ENCODE measurements at places on chromosomes 5 and 9. TPM values are rescaled to one million over a fixed set of nuclear protein-coding genes. Genes with fewer than 3 reads are reported as not detected.

ADGRD2 gene
- not detected for total RNA-seq

BTNL3 gene
- not detected for total RNA-seq

BARHL1 gene
- total RNA-seq = not detected

PCDHB14 gene
- 10.1 TPM for total RNA-seq

ZNF300 gene
- total RNA-seq = 21.3 TPM

TIMD4 gene
- total RNA-seq = 1.7 TPM

PAEP gene
- not detected for total RNA-seq

NR2F1-AS1 gene
- 61.4 TPM for total RNA-seq

SHISAL2B gene
- total RNA-seq = not detected

ANKRD18A gene
- 0.95 TPM for total RNA-seq

MAPKAP1 gene
- 61.4 TPM for total RNA-seq

STC2 gene
- total RNA-seq = 3.4 TPM

NIPAL4 gene
- total RNA-seq = 5.0 TPM

NR5A1 gene
- total RNA-seq = not detected

GNA14 gene
- 17.6 TPM for total RNA-seq

AK3 gene
- total RNA-seq = 69.6 TPM

IL4 gene
- total RNA-seq = not detected

TRIM23 gene
- 43.7 TPM for total RNA-seq

PTGES gene
- 18.0 TPM for total RNA-seq

ZNF782 gene
- total RNA-seq = 29.7 TPM

EFNA5 gene
- total RNA-seq = 18.9 TPM

TOPORS gene
- total RNA-seq = 39.0 TPM

GARIN3 gene
- total RNA-seq = not detected

MFAP3 gene
- total RNA-seq = 110 TPM

All from urinary bladder (tissue), 4 donors.